ENCODE measurements at places on chromosomes 4 and X.

GRCh38 chr4:162502109-162502508 lies 338.3 kb upstream of the FSTL5 start:
- no peak for DNase-seq

DNA sequence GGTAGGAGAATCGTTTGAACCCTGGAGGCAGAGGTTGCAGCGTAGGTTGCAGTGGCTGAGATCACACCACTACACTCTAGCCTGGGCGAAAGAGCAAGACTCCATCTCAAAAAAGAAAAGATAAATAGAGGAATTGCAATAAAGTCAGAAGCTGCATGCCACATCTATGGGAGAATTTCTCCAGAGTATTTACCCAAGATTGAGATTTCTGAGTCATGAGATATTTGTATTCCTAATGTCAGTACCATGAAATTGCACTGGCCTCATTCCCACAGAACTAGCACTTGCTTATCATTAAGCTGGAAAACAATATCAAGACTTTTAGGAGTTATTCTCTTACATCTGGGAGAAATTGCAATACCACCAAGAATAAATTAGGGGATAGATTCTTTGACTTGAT lies 37.4 kb downstream of the ASIC5 start:
- DNase-seq: no peak

GRCh38 chr4:37008199-37008598 lies 236.3 kb upstream of the NWD2 start:
- DNase-seq: no peak

GRCh38 chrX:123140454-123140853 lies 43.6 kb upstream of the GRIA3 start:
- DNase-seq: no peak

- no peak for DNase-seq
Observed at GRCh38 chr4:155578726-155579370, 87.8 kb upstream of the GUCY1A1 start.

GRCh38 chr4:147683188-147683591 lies 773 bp downstream of the PRMT9 start:
- DNase-seq: no peak

DNA sequence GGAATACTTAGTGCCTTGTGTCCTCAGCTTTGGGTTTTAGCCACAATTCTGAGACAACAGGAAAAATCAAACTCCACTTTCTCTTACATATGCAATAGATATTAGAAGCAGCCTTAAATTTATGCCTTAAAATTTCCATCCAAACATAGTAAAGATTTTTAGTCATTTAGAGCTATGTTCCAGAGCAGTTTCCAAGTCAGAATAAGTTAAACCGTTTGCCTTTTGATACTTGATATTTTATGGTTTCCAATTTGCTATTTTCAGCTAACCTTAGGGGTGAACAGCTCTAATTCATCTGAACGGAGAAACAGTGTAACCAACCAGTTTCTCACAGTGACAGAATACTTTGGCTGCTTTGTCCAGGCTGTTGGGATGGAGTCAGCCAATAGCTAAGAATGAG lies 125.8 kb upstream of the RXFP1 start:
- DNase-seq: no peak
